ENCODE measurements at places on chromosomes 3 and 15.
A peak's percentile ranks its signal among the peaks of the same experiment; 100 is the strongest.

DNA sequence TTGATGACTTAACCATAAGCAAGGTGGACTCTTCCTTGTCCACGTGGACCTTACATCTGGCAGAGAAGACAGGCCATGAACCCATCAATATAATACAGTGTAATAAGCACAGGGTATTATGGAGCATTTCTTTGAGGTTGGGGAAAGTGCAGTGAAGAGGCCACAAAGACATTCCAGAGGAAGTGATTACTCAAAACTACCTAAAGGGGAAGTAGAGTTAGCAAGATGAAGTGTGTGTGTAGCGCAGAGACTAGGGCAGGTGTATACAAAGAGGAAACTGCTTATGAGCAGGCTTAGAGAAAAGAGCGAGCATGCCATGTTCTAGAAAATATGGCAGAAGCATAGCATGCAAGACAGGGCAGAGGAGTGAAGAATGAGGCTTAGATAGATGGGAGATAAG, 17.9 kb downstream of the CP start:
- DNase-seq: no peak

- no peak for DNase-seq
Observed at GRCh38 chr15:94026458-94027304, 204.7 kb upstream of the MCTP2 start.

- no peak for DNase-seq
Observed at GRCh38 chr15:39393575-39394335, 187.1 kb upstream of the THBS1 start.

- DNase-seq: no peak
Observed at GRCh38 chr15:49212897-49213296, 42.9 kb downstream of the GALK2 start.

DNA sequence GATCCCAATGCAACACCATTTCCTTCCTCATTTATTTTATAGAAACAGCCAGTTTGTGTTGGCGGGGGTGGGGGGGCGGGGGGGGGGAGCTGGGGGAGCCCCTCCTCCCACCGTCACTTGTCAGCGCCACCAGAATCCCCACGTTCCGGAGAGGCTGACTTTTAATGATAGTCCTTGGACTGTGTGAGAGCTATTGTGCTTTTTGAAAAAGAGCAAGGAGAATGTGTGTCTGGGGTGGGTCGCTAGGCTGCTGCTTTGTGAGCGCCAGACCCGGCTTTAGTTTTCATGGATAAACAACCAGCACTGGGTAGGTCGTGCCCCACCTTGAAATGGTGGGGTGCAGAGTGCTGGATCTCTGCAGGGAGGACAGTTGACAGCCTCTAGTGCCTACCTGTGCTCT, 135.0 kb upstream of the ONECUT1 start:
- no peak for DNase-seq

GRCh38 chr15:41561777-41562145, 2.7 kb downstream of the TYRO3 start:
- DNase-seq: no peak

GRCh38 chr3:129565902-129566301, 22.9 kb downstream of the H1-8 start:
- no peak for DNase-seq

DNA sequence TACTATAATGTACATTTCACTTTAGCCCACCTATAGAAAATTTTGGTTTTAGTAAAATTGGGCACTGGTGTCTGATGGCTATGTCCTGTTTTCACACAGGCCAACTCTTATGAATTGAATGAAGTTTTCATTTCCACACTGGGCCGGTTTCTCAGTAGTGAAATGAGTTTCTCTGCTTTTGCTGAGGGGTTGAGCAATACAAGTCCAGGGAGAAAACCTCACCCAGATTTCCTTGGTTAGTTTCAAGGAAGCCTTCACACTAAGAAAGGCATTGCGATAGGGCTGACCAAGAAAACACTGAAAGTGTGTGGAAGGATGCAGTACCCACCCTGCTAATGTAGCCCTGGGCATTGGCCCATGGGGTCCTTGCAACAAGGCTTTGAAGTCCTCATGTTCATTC, 331.5 kb upstream of the CFAP20DC start:
- DNase-seq: no peak

DNA sequence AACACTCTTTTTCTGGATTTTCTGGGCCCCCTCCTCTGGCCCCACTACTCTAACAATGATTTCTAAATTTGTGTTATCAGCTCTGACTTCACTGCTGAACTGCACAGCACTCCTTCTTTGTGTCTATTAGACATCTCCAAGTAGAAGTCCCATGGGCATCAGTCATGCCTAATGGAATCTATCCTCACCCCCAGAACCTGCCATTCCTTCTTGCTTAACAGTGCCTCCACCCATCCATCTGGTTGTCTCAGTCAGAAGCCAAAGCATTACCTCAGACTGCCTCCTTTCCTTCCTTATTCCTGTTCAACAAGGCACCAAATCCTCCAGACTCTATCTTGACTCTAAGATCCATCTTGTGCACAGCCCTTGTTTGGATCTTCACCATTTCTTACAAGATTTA, 36.2 kb downstream of the SSR3 start:
- DNase-seq: no peak

- no peak for DNase-seq
Observed at GRCh38 chr3:181727341-181728032, 15.8 kb downstream of the SOX2 start.

- no peak for DNase-seq
Observed at GRCh38 chr3:64908251-64908685, 220.5 kb upstream of the ADAMTS9 start.

DNA sequence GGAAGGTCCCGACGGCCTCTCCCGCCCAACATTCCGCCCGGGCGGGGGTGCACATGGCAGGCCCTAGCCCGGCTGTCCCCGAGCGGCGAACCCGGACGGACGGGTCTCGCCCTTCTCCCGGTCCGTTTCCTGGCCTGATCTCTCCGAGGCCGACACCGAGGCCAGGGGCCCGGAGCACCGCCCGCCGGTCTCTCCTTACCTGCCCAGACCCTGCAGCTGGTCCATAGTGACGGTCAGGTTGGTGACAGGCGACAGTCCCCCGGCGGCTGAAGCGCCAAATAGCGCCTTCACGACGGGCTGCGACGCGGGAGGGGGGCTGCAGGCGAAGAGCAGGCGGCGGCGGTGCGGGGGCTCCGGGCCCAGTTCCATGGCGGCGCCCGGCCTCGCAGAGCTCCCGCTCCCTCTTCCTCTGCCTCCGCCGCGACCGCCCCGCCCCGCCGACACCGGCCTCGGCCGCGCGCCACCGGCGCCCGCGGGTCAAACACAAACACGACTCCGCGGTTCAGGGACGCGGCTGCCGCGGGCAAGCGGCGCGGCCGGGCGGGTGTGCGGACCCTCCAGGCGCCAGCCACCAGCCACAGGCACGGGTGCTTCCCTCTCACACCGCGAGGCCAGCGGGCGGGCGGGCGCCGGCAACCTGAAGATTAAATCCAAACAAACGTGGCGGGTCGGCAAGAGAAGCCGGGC, 495 bp downstream of the CDC25A start:
- DNase-seq: peak; percentile 56

DNA sequence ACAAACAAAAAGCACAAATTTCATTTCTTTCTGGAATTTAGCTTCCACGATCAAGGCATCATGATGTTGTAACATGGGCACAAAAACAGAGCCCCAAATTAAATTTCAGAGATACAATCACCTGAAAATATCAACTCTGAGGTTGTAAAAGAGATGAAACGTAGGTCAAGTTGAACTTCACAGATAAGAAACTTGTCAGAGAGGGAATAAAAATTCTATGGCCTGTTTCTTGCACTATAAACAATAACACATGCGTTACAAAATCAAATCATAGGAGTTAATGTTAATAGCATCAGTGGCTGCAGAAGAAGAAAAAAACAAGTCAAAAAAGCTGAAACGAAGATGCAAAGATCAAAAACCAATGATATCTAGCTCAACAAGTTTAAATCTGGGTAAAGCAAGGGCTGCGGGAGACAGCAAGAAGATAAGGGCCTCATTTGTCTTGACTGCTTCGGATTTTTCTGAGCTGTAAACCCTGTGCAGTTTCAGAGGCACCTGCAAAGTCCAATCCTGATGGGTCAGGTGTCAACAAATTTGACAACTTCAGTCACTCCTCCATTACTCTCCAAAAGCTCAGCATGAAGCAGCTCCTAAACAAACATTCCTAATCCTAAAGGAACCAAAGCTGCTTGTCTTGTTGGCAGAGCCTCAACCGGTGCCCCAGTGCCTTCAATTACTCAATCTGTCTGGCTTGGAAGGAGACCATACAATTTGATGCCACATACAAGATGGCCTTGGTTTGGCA, 219.8 kb downstream of the STT3B start:
- DNase-seq: no peak

DNA sequence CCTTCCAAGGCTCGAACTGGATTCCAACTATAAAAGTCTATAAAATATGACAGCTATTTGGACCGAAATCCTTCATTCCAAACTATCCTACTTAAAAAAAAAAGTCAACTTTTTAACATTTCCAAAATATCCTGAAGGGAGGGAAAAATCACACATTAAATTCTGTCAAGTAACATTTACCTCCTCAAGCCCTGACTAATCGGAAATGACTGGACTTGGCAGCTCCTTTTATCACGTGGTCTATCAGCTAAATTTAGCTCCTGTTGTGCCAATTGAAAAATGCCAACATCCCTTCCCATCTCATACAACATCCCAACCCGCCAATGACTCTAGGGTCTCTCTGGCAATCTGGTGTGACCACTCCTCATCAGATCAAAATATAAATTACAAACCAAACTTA, 297.9 kb downstream of the FHIT start:
- no peak for DNase-seq

- no peak for DNase-seq
Observed at GRCh38 chr15:64732156-64732860, 43.1 kb downstream of the RBPMS2 start.

- DNase-seq: no peak
Observed at GRCh38 chr3:13194285-13195209, 121.3 kb upstream of the IQSEC1 start.

GRCh38 chr15:43792761-43793476, 799 bp downstream of the SERF2 start:
- peak; percentile 50 for DNase-seq
